ENCODE measurements at places on chromosomes 2 and 18. TPM values are rescaled to one million over a fixed set of nuclear protein-coding genes. Genes with fewer than 3 reads are reported as not detected.

GRCh38 chr2:203987959-203988358, 51.4 kb downstream of the ICOS start:
- peaks cover 37% of the 10 kb centered on the region for H3K4me1 ChIP-seq
- peak overlapping the region; percentile 80 for H3K27ac ChIP-seq
- peaks cover 2% of the 10 kb centered on the region for H3K36me3 ChIP-seq

- peaks cover 10% of the 10 kb centered on the region for H3K27me3 ChIP-seq
- no peaks in the 10 kb centered on the region for H3K36me3 ChIP-seq
- no peak overlapping the region for H3K27ac ChIP-seq
- no peaks in the 10 kb centered on the region for H3K4me1 ChIP-seq
- no peak for DNase-seq
These were observed 32.5 kb downstream of the GAREM1 start for GRCh38 chr18:32438173-32438572.

DNA sequence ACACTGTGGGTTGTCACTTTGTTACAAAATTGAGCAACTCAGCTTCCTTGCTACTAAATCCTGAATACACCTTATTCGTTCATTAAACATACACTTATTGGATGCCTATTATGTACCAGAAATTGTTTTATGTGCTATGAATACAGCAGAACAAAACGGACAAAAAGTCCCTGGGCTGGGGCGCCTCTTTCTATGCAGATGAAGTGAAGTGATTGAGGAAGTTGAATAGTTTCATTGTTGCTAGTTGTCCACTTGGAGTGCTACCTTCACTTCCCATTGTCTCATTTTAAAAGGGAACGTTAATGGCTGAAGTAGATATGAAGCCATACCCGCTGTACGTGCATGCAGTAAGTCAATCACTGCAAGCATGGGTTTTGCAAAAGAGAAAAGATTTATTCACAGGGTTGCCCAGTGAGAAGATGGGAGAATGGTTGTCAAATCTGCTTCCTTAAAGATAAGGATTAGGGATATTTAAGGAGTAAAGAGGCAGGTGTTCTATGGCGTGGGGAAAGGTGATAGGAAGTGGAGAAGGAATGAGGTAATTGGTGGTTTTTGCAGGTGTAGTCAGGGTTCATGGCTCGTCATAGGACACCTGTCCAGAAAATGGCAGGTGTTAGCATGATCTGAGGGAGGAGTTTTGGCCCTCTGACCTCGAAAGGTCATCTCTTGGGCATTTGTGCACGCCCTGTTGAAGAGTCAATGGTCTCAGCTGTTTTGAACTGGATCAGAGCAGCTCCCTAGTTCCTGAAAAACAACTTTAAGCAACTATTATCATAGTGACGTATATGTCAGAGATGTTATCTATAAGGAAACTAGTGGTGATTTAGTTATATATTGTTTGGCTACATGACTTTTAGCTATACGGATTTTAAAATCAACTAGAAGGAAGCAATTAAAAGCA, 23.5 kb downstream of the TRPM8 start:
- H3K36me3 ChIP-seq = peaks cover 2% of the 10 kb centered on the region
- H3K27me3 ChIP-seq = peaks cover 35% of the 10 kb centered on the region
- H3K27ac ChIP-seq = no peak overlapping the region
- H3K4me3 ChIP-seq = no peak overlapping the region
- peaks cover 9% of the 10 kb centered on the region for H3K4me1 ChIP-seq

DNA sequence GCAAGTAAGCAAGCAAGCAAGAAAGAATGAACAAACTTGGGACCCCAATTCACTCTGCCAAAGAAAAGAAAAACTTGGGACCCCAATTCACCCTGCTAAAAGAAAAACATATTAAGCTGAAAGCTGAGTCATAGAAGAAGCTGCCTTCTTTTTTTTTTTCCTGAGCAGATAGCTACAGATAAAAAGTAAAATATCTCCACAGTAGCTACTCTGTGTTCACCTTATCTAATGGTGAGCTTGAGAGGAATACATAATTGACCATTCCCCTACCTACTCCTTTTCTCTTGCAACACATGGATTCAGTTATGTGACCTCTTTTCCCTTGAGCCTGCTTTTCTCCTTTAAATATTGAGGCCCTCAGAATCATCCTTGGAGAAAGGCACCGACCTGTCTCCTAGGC, 63.0 kb downstream of the MCFD2 start:
- no peak for DNase-seq
- H3K4me3 ChIP-seq = no peak overlapping the region
- no peaks in the 10 kb centered on the region for H3K4me1 ChIP-seq
- no peak overlapping the region for H3K27ac ChIP-seq

GRCh38 chr18:10140461-10141282, 226.9 kb downstream of the VAPA start:
- no peaks in the 10 kb centered on the region for H3K36me3 ChIP-seq
- peaks cover 3% of the 10 kb centered on the region for H3K4me1 ChIP-seq
- H3K27me3 ChIP-seq = peaks cover 1% of the 10 kb centered on the region
- no peak for DNase-seq
- no peak overlapping the region for H3K27ac ChIP-seq

Gene SERPINB11
- not detected for total RNA-seq

Gene IL37
- total RNA-seq = not detected

Gene MYO3B
- 0.09 TPM for total RNA-seq

Gene PDCD1
- 19.4 TPM for total RNA-seq

Data from activated CD8-positive, alpha-beta T cell treated with anti-CD3 and anti-CD28 coated beads for 36 hours (primary cell).